ENCODE measurements at places on chromosomes 6 and 20. TPM values are rescaled to one million over a fixed set of nuclear protein-coding genes. Genes with fewer than 3 reads are reported as not detected.

- H3K4me3 ChIP-seq: no peak overlapping the region
- no peak for DNase-seq
- H3K27me3 ChIP-seq: no peaks in the 10 kb centered on the region
- no peak overlapping the region for H3K27ac ChIP-seq
Observed at GRCh38 chr20:57180954-57181353, 85.5 kb downstream of the BMP7 start.

- H3K4me1 ChIP-seq: peaks cover 12% of the 10 kb centered on the region
- H3K27ac ChIP-seq: peak overlapping the region; percentile 71
- DNase-seq: no peak
- no peak overlapping the region for H3K4me3 ChIP-seq
- no peaks in the 10 kb centered on the region for H3K36me3 ChIP-seq
- H3K27me3 ChIP-seq: no peaks in the 10 kb centered on the region
Observed at GRCh38 chr20:328027-328974, 2.9 kb downstream of the SOX12 start.

- H3K36me3 ChIP-seq: no peaks in the 10 kb centered on the region
- peak overlapping the region; percentile 68 for H3K27ac ChIP-seq
- no peaks in the 10 kb centered on the region for H3K4me1 ChIP-seq
Observed at GRCh38 chr20:651713-652614, 1.0 kb downstream of the SRXN1 start.

DNA sequence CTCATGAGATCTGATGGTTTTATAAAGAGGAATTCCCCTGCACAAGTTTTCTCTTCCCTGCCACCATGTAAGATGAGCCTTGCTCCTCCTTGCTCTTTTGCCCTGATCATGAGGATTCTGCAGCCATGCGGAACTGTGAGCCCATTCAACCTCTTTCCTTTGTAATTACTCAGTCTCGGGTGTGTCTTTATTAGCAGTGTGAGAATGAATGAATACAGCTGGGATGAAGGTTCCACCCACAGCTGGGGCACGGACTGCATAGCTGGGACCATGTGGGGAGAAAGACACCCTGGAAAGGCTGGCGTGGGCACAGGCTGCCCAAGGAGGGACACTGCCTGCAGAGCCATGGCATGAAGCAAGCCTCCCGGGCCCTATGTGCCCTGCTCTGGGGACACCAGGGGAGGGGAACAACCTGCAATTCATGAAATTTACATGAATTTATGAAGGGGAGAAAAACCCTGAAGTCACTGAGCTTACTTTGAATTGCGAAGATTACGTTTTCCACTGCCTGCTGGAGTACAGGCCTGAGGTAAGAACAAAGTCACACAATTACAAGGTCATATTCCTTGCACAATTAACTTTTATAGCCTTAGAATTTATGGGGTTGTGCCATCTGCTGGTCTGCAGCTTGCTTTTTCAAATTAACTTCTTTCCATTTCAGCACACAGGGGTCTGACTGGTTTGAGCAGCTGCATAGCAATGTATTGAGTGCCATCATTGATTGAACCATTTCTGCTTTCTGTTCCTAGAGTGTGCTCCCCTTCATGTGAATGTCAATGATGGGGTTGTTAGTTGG, 46.2 kb downstream of the SLC22A1 start:
- no peak for DNase-seq
- H3K4me3 ChIP-seq: no peak overlapping the region
- H3K36me3 ChIP-seq: no peaks in the 10 kb centered on the region
- H3K27ac ChIP-seq: no peak overlapping the region
- H3K27me3 ChIP-seq: peaks cover 2% of the 10 kb centered on the region
- no peaks in the 10 kb centered on the region for H3K4me1 ChIP-seq

- H3K27ac ChIP-seq: no peak overlapping the region
- no peak for DNase-seq
- H3K4me3 ChIP-seq: no peak overlapping the region
- H3K27me3 ChIP-seq: no peaks in the 10 kb centered on the region
- no peaks in the 10 kb centered on the region for H3K4me1 ChIP-seq
Observed at GRCh38 chr20:38523697-38524096, 51.1 kb downstream of the RALGAPB start.

- no peaks in the 10 kb centered on the region for H3K36me3 ChIP-seq
- no peak overlapping the region for H3K27ac ChIP-seq
- H3K4me3 ChIP-seq: no peak overlapping the region
- no peaks in the 10 kb centered on the region for H3K27me3 ChIP-seq
- no peak for DNase-seq
Observed at GRCh38 chr6:40135491-40136072, 201.3 kb upstream of the MOCS1 start.

DNA sequence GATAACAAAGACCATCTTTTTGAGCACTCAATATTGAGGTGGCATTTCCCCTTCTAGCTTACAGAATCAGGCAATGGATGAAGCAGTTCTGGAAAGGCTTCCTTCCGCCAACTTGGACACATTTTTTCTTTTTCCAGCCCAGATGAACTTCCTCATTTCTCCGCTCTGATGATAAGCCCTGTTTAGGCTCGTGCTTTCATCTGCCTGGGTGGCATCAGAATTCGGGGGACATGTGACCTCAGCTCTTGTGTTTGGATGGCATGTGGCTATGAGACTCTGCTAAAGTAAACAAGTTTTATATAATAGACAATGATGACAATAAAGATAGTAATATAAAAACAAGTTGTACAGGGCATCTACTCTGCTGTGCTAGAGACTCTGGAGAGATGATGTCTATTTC, 796.7 kb downstream of the DHX35 start:
- no peak overlapping the region for H3K4me3 ChIP-seq
- H3K36me3 ChIP-seq: no peaks in the 10 kb centered on the region
- no peaks in the 10 kb centered on the region for H3K27me3 ChIP-seq
- no peaks in the 10 kb centered on the region for H3K4me1 ChIP-seq
- H3K27ac ChIP-seq: no peak overlapping the region

- H3K4me3 ChIP-seq: no peak overlapping the region
- no peaks in the 10 kb centered on the region for H3K27me3 ChIP-seq
- no peak for DNase-seq
Observed at GRCh38 chr20:63055575-63056235, 48.9 kb upstream of the BHLHE23 start.

DNA sequence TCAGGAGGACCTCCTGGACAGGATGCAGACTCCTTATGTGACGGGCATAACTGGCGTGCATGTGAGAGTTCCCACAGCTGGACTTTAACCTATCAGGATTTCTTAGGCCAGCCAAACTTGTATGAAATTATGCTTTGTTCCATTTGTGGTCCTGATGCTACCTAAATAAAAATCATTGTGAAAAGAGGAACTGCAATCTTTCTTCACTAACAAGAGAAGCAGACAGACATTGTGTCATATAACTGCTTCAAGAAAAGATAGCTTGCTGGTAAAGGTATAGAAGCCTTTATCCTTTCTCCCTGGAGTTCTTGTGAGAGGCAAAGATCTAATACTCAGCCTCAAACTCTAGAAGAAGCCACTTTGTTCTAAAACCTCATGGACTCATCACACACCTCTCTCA, 87.5 kb upstream of the ENPP5 start:
- no peak for DNase-seq
- H3K27ac ChIP-seq: no peak overlapping the region
- H3K36me3 ChIP-seq: no peaks in the 10 kb centered on the region
- H3K4me1 ChIP-seq: no peaks in the 10 kb centered on the region

DNA sequence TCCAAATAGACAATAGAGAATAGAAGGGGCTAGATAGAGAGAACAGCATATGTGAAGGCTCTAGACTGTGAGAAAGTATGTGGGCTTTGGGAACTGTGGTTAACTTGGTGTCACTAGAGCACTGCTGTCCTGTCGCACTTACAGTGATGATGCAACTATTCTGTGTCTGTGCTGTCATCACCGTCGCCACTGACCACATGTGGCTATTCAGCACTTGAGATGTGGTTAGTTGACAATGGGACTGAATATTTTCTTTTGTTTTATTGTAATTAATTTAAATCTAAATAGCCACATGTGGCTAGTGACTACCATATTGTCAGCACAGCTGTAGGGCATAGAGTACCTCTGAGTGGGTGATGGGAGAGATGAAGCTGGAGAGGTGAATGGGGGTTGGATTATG, 39.0 kb upstream of the IFNGR1 start:
- no peak overlapping the region for H3K4me3 ChIP-seq
- no peaks in the 10 kb centered on the region for H3K36me3 ChIP-seq
- H3K4me1 ChIP-seq: no peaks in the 10 kb centered on the region
- no peak overlapping the region for H3K27ac ChIP-seq
- no peaks in the 10 kb centered on the region for H3K27me3 ChIP-seq
- DNase-seq: peak; percentile 27

GRM1 gene
- total RNA-seq: not detected

DNA sequence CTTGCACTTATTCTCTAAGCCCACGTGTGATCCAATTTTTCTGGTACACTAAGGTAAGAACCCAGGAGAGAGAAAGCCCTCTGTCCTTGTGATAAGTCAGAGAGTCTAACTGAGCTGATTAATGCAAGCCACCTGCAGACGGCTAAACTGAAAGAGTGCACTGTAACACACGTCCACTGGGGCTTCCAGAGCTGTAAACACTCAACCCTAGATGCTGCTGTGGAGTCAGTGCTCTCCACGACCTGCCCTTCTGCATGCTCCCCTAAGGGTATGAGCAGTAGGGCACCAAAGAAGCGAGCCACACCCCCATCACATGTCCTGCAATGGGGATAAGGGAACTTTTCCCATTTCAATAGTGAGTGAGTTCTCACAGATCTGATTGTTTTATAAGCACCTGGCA, 55.7 kb downstream of the TXLNB start:
- H3K27me3 ChIP-seq: no peaks in the 10 kb centered on the region
- no peaks in the 10 kb centered on the region for H3K36me3 ChIP-seq
- no peak for DNase-seq

DNA sequence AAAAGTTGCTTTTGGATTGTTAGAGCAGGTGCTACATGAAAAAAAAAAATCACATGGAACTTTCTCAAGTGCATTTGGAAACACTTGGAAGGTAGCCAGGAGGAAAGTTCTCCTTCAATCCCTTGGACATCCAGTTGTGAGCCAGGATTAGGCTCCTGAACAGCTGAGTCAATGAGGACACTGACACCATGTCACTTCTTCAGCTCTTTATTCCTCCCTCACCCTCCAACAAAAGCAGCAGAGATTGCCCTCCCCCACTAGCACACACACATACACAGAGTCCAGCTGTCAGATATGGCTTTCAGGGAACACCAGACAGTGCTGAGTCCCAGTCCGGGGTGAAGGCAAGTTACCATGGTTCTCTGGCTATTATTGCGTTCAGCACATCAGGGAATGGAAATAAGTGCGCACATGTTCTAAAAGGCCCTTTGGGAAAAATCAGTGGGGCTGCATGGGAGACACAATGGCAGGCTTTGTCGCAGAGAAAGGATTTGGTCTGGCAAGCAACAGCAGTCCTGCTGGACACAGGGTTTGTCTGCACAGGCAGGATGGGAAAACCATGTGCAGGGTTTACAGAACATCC, 124.7 kb upstream of the MARCKS start:
- no peak for DNase-seq
- H3K4me3 ChIP-seq: no peak overlapping the region
- H3K36me3 ChIP-seq: no peaks in the 10 kb centered on the region

MATN4 gene
- total RNA-seq: not detected

- H3K36me3 ChIP-seq: no peaks in the 10 kb centered on the region
- H3K4me3 ChIP-seq: peak overlapping the region; percentile 29
- H3K27ac ChIP-seq: peak overlapping the region; percentile 70
- H3K27me3 ChIP-seq: no peaks in the 10 kb centered on the region
Observed at GRCh38 chr6:90413867-90414266, 117.2 kb upstream of the BACH2 start.

- H3K27me3 ChIP-seq: peaks cover 6% of the 10 kb centered on the region
- H3K27ac ChIP-seq: no peak overlapping the region
- H3K4me1 ChIP-seq: no peaks in the 10 kb centered on the region
- no peaks in the 10 kb centered on the region for H3K36me3 ChIP-seq
Observed at GRCh38 chr6:88547768-88548167, 381.6 kb upstream of the CNR1 start.

All from T-cell (primary cell).